ENCODE measurements at places on chromosomes 5 and 9.

DNA sequence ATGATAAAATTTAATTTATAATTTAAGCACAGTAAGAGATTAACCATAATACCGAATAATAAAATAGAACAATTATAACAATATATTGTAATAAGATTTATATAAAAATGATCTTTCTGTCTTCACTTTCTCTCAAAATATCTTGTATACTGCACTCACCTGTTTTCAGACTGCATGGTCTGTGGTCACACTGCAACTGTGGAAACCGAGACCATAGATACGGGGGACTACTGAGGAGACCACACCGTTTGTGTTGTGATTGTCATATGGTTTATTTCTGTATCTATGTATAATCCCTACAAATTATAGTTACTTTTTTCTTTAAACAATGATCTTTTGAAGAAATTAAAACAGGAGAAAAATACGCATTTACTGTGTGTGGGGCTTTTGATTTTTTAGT is 78.8 kb upstream of the TNFAIP8 start:
- DNase-seq = no peak

GRCh38 chr9:136697821-136698526 is 10.7 kb upstream of the AGPAT2 start:
- no peak for DNase-seq

DNA sequence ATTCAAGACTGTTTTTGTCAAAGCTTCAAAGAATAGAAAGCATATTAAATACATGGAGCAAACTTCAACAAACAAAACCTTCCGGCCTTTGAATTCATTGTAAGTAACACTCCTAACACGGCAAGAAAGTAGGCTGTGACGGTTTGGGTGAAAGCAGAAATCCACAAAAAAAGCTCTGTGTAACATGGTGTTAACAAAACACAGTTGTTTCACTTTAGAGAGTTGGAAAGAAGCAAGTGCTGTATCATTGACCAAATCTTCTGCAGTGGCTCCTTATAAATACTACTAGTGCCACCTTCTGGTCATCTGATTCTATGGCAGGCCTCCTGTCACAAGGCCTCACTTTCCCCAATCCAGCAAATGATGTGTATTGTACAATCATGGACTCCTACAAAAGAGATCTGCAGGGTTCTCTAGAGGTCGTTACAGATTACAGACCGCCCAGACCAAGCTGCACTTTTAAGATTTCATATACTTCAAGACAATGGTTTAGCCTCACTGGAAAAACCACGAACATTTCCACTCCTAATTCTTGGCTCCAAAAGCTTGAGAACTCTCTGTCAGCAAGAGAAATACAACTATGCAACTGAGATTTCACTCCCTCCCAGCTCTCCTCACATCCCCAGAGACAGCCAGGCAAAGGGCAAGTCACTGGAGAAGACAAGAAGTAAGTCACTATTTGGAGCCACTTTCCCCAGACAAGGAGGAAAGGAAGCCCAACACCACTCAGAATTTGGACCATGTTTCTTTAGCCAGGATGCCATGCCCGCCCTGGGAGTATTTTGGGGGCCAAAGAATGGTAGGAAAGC is 196.2 kb downstream of the DTWD2 start:
- DNase-seq = no peak

- DNase-seq = no peak
Measured at GRCh38 chr9:21813575-21814473, 11.4 kb downstream of the MTAP start.

Measured in activated T-helper 1 cell treated with anti-CD3 and anti-CD28 coated beads, Interleukin-2, amount 50 U/mL, for 16 hours (primary cell).